SK-N-SH (cell line): ENCODE measurements at places on chromosomes 3 and 15.

DNA sequence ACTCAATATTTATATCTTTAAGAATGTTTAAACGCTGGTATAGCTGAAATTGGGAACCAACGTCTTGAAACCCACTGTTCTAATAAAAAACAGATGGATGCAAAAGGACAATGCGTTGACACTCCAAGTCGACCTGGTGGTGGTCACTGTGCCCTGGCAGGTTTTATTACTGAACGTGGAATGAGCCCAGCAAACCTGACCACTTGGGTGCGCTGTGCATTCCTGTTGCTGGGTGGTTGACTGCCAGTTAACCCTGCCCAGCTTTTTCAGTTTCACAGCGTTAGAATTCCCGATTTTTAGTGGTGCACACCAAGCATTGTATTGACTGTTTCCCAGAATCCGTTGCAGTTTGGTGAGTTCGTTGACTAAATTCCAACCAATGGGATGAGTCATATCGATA, 384.4 kb downstream of the OCA2 start:
- DNase-seq = no peak

DNA sequence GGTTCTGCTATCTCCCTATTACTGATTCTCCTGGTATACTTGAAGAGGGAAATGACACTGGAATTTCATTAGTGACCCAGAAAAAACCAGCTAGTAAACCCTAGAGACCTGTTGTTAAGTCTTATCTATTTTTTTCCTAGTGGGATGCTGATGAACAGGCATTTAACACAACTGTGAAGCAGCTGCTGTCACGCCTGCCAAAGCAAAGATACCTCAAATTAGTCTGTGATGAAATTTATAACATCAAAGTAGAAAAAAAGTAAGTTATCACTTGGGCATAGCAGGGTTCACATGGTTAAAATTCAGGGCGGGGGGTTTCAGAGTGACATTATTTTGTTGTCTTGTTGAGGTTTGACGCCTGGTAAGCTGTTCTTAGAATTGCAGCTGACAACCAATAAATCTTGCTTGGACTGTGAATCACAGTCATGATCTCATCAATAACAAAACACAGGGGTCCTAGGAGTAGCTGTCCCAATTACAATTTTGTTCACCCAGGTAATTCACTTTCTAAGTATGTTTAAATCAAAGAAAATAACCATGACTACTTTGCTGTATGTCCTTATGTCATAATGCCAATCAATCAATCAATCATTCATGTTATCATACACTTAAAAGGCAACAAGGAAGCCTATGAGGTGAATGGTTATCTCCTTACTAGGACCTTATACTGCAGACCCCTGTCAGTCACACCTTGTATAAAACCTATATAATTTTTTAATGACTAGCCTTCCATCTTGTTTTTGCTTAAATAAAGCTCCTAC, 4.6 kb downstream of the SRP14 start:
- no peak for DNase-seq

- DNase-seq = no peak
Observed at GRCh38 chr15:74808840-74809229, 3.8 kb upstream of the LMAN1L start.

DNA sequence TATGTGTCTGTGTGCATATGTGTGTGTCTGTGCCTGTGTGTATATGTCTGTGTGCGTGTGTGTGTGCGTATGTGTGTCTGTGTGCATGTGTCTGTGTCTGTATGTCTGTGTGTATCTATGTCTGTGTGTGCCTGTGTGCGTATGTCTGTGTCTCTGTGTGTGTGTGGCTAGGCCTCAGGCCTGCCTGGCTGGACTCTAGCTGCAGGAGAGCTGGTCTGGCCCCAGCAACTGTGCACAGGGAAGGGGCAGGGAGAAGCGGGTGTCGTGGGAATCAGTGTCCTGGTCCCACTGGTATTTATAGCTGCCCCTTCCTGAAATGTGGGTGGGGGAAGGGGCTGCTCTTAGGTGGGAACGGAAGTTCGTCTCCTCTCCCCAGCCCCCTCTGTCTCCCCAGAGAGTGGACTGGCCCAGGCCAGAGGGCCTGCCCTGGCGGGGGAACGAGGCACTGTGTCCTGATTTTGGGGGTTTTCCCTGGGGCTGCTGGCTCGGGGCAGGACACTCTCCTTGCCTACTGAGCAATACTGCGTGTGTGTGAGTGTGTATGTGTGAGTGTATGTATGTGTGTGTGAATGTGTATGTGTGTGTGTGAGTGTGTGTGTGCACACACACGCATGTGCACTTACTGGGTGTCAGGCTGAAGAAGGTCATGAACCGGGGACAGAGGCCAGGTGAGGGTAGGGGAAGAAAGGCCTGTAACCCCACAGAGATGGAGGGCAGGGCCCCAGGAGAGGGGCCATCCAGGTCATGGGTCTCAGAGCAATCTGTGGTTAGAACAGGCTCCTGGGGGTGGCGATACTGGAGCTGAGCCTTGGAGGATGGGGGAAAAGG, 6.6 kb downstream of the CSPG4 start:
- no peak for DNase-seq

DNA sequence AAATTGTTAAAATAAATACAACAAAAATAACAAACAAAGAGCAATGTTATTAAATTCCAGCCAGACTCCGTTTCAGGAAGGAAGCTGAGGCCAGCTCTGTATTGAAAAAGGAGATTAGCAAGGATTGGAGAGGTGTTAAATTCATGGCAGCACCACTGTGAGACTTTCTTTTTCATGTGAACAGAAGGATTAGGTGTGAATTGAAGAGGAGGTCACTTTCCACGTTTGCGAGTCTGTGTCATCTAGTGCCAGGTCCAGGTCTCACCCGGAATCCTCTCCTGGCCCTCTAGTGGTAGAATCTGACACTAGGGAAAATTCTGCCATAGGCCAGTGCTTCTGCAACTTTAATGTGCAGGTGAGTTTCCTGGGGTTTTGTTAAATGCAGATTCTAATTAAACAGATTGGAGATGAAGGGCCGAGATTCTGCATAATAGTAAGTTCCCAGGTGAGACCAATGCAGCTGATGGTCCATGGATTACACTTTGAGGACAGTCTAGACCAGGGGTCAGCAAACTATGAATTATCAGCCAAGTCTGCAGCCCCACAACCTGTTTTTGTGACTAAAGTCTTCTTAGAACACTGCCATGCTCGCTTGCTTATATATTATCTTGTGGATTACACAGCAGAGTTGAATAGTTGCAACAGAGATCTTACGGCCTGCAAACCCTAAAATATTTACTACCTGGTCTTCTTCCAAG, 9.2 kb upstream of the SLC6A1 start:
- DNase-seq = peak; percentile 78

DNA sequence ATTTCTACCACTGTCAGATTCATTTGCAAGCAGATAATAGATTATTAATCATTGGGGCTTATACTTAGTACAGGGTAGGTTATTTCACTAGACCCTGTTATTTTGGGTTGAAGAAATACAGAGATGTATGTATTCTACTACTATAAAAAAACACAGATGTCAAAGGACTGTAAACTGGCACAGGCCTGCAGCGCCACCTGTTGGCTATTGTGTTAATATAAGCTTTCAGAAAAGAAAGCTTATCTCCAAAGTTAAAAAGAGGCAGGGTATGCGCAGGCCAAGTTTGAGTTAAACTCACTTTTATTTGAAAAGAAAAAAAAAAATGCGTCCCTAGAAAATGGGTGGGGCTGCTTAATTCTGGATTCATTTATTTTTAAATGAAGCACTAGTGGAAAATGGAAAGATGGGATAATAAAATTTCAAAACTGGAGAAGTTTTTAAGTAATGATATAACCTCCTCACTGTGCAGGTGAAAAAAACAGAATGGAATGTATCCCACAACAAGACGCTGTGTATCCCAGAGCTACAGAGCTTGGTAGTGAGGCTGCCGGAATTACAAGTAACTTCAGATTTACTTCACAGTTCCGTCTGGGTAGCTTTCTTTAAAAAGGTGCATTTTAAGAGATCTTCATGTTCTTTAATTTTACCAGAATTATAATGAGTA, 407.2 kb upstream of the TGFBR2 start:
- DNase-seq = peak; percentile 23

DNA sequence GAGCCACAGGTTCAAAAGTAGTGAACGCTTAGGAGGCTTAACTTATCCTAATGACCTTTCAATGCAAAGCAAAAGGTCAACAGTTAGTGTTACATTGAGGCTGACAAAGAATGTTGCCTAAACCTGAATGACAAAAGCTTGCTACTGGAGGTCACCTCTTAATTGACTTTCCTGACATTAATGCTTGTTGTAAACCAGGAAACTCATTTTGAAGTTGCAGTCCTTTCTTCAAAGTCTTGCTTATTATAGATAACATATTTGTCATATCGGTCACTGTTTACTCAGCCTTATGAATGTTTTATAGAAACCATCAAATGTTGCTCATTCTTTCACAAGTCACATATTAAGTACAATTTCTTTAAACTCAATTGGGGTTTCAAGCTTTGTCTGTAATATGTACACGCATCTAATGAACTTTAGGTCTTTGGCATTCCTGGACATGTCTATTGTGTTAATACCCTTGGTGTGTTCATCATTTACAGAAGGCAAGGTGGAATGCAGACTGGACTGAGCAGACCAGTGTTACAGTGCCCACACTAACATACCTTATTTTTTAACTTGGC, 488.2 kb upstream of the NECTIN3 start:
- no peak for DNase-seq

DNA sequence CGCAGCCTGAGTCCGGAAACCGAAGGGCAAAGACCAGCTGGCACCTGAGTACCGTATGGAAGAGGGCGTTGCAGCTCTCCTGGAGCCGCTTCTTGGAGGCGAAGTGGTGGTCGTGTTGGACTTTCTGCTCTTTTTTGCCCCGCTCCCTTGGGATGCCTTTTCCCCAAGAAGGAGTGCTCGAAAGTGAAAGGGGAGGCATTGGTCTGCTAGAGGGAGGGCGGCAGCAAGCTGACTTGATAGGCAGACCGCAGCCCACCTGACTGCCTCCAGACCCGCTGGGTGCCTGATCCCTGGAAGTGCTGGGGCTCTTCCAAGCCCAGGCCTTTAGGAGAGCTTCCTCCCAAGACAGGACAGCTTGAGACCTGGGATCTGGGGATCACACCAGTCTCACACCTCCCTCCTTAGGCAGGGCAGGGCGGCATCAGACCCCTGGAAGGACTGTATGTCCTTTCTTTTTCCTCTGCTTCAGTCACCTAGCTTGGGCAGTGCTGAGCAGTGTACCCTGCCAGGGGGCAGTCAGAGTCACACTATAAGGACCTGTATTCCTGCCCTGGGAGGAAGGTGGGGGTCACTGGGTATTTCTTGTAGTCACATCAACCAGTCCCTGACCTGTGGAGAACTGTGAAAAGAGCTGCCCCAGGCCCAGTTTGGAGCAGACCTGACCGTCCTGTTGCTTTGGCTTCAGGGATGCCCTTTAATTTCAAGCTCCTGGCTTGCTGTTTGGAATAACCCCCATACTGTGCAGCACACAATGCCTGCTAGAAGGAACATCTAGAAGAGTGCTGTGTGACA, 2.1 kb downstream of the ACVR2B start:
- peak; percentile 58 for DNase-seq

DNA sequence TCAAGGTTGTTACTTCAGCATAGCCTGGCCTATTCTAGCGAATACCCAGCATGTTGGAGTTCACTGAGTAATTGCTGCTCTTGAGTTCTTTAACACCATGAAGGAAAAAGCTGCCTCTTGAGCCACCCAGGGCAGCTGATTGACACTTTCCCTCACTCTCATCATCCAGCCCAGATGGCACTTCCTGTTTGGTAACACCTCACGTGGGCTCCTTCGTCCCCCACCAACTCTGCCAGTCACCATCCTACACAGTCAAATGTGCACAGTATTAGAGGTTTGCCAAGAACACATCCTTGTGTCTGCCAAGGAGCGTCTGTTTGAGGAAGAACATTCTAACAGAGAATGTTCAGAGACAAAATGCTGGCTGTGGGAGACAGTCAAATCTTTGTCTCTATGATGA, 266.3 kb downstream of the RPLP1 start:
- DNase-seq = no peak

DNA sequence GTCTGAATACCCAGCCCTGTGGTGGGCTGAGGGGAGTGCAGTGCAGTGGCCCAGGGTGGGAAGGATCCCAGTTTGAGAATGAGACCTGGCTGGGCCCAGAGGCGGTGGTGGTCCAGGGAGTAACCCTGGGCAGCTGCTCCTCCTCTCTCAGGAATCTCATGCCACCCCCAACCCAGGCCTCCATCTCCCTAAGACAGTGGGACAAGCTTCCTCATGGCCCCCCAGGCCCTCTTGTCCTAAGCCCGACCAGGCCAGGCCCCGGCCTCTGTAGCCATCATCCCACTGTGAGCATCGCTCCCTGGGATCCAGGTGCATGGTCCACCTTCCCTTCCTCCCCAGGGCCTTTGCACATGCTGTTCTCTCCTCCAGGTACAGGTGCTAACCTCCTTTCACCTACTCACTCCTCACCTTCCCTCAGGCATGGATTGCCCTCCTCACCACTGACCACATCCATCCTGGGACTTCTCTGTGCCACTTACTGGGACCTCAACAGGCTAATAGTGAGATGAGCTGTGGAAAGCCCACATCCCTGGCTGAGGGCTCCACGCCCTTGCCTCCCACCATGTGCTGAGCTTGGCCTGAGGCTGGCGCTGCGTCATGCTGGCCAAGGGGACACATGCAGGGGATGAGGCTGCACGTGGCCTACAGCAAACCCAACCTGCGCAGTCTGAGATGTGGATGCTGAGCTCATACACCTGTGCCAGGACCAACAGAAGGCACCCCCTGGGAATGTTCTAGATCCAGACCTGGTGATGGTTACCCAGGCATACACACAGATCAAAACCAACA, 9.9 kb downstream of the CHDH start:
- DNase-seq = no peak

GRCh38 chr15:59657635-59658125, 365 bp upstream of the GTF2A2 start:
- no peak for DNase-seq

GRCh38 chr3:117367861-117368260, 658.3 kb downstream of the TUSC7 start:
- no peak for DNase-seq

- peak; percentile 68 for DNase-seq
Observed at GRCh38 chr3:52339612-52340011, 23.5 kb downstream of the DNAH1 start.
